ENCODE measurements at places on chromosomes 16 and 17. TPM values are rescaled to one million over a fixed set of nuclear protein-coding genes. Genes with fewer than 3 reads are reported as not detected.

Gene STX8
- total RNA-seq = 68.0 TPM

Gene HNF1B
- not detected for total RNA-seq

Gene KRT33A
- total RNA-seq = not detected

Gene OTOP2
- total RNA-seq = not detected

Gene ELMO3
- 4.3 TPM for total RNA-seq

Gene PPY
- not detected for total RNA-seq

Gene TBC1D10B
- total RNA-seq = 57.4 TPM

Gene FASN
- 360 TPM for total RNA-seq

Gene KRTAP2-1
- not detected for total RNA-seq

Gene NXN
- 58.9 TPM for total RNA-seq

Gene CTNS
- total RNA-seq = 25.9 TPM

Gene SLC6A2
- total RNA-seq = not detected

Gene CFDP1
- total RNA-seq = 49.6 TPM

Gene NLRC3
- 3.4 TPM for total RNA-seq

Gene TSPAN10
- total RNA-seq = 0.91 TPM

Gene DCTPP1
- 65.2 TPM for total RNA-seq

Gene TBX6
- total RNA-seq = 0.60 TPM

Gene MIF4GD
- 12.3 TPM for total RNA-seq

Gene UBALD1
- 43.8 TPM for total RNA-seq

Gene TOX3
- total RNA-seq = not detected

Gene KRTAP3-1
- total RNA-seq = not detected

Gene PLA2G10
- total RNA-seq = not detected

Gene SGCA
- not detected for total RNA-seq

Gene GNGT2
- 3.7 TPM for total RNA-seq

Measured in endothelial cell of umbilical vein (primary cell).